ENCODE measurements at places on chromosomes 12 and 14.

- DNase-seq: no peak
These were observed 56.4 kb downstream of the PITPNM2 start for GRCh38 chr12:123094349-123095077.

DNA sequence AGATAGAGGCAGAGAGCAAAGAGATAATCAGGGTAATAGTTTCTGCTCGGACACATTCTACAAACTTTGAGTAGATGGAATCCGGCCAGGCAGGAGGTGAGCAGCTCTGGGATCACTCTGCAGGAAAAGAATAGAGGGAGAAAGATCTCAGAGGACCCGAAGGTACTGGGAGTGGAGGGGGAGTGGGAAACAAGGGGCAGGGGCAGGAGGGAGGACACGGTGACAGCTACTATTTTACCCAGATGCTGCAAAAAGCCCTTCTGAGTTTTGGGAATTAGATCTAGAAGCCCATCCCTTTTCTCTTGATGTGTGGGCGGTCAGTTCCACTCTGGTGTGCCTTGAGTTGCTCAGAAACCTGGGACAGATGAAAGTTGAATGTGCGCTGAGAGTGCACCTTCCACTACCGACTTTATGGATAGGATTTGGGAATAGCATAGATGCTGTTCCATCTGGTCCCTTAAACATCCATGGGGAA is 556 bp downstream of the GPRC5A start:
- DNase-seq: no peak

DNA sequence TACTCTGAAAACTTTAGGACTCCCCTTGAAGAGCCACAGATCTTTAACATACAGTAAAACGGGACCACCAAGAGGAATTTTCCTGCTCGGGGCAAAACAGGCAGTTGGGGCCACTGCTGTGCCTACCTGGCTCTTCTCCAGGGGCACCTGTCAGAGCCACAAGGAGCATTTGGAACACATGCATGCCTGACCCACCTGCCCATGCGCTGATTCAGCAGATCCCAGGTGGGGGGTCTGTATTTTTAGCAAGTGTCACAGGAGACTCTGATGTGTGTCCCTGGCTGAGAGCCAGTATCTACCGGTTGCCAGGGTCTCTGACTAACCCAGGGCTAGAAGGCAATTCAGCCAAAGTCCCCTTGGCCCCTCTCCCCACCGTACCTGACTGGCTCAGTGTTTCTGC is 6.5 kb downstream of the CTDSP2 start:
- DNase-seq: no peak

DNA sequence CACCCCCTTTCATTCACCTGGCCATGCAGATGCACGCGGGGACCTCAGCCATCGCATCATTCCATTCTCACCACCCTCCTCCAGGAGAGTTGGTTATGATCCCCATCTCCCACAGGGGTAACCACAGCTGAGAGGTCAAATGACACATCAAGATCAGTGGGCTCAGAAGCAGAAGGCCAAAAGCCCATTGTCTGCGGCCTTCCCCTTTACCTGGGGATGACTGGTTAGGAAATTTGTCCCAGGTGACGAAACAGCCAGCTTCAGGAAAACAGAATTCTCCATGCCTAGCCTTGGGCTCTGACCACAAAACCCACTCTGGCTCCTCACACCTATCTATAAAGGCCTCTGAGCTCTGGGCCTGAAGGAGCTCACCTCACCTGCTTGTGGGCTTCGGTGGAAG is 36.1 kb downstream of the ZFP36L1 start:
- DNase-seq: no peak

- DNase-seq: peak; percentile 51
These were observed 4.5 kb downstream of the DHRS2 start for GRCh38 chr14:23640524-23641141.

DNA sequence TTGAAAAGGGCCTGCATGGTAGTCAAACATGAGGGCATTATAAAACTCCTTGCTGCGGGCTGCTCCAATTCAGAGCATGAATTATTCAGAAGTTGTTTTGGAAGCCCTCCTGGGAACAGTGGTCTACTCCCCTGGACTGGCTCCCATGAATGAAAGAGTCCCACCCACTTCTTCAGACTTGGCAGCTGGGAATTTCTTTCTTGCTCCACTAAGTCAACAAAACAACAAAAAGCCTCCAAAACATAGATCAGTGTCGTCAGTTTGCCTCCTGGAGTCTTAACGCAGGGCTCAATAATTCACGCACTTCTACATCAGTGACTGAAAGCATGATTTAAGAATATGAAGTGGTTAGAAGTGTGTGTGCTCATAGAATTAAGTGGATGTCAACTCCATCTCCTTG is 37.9 kb downstream of the AKAP6 start:
- peak; percentile 62 for DNase-seq

DNA sequence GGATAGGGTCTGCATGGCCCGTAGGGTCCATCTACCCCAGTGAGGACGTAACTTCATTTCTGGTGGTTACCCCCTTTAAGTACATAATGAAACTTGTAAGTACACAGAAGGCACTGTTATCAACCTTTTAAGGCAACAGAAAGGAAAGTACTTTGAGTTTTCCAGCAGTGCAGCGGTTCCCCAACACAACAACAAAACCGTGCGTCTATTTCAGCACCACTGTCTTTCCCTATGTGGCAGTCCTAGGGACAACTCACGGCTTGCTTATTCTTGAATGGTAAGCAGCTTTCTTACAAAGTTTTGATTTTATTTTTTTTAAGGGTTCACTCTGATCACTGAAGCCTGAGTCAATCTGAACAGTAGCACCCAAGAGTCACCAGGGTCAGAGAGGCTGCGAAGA is 46.3 kb downstream of the FOXN3 start:
- no peak for DNase-seq

DNA sequence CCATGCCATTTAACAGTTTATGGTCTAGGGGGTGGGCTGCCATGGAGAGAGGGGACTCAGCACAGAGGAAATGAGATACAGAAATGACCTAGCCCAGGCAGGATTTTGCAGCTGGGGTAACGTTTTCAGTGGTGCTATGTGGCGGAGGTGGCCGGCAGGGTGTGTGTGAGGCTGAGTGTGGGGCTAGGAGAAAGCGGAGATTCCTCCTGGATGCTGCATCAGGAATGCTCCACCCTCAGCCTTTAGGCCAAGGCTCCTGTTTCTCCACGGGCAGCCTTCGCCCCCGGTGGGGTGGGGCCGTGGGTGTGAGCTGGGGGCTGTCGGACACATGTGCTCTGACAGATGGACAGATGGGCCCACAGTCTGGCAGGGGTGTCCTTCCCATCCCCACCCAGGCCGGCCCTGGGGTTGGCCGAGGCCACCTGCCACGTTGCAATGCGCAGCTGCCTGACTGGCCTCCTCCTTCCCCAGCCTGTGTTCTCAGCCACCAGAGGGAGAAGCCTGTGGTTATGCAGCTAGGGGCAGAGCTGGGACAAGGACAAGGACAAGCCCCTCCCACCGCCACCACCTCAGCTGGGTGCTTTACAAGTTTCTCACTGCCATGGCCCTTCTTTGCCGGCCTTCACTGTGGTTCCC is 44.3 kb downstream of the TEAD4 start:
- no peak for DNase-seq

DNA sequence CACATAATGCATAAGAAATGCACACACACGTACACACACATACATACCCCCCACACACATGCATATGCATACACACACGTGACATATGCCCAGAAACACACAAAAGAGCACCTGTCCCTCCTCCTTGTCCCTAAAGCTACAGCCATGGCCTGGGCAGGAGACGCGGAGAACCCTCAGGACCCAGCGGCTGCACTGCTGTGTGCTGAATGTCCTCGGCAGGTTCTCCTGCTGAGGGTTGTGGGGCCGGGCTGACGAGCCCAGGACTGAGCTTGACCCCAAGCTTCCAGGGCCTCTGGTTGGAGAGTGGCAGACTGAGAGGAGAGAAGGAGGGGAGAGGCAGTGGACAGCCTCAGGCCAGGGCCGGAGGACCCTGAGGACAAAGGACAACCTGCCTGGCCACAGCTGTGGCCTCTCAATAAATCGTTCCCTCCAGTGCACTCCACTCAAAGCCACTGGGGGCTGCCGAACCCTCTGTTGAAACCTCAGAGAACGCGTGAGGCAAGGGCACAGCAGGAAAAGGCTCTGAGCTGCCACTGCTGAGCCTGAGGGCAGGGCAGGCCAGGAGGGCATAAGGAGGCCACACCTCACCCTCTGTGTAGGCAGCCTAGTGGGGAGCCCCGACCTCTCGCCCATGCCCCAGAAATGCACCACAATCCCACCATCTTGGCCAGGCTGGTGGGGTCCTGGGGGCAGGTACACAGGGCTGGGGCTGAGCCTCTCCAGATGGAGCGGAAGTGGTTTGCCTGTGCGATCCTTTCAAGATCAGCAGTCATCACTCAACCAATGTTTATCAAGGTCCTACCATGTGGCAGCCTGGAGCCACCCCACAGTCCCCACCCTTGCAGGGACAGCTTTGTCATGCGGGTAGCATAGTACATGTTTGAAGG is 3.1 kb downstream of the CACNA2D4 start:
- no peak for DNase-seq

GRCh38 chr12:83106873-83107272 is 420.2 kb downstream of the TMTC2 start:
- no peak for DNase-seq

- peak; percentile 79 for DNase-seq
These were observed 167.3 kb downstream of the DACT1 start for GRCh38 chr14:58805057-58805456.

GRCh38 chr12:95390192-95390591 is 83.8 kb upstream of the METAP2 start:
- DNase-seq: no peak

DNA sequence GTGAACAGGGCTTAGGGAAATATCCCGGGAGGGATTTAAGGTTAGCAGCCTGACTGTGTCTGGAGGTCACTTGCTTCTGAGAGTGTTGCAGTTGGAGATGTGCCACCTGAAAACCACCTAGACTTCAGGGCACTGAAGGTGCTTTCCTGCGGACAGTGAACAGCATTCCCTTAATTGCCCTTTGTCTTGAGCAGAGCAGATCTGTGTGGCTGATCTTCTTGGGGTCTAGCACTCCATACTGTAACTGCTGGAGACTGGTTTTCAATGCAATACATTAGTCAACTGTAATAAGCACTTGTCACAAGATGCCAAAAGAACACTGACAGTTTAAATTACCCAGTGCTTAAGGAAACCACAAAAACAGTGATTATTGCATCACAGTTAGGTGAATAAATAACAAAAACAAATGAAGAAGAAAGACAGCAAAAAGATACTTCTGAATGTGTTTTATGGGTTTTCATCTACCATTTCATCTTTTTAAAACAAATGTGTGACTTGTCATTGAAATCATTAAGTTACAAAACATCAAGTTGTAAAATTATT is 111.8 kb downstream of the PRIMA1 start:
- DNase-seq: no peak

- no peak for DNase-seq
These were observed 572 bp upstream of the RASSF8 start for GRCh38 chr12:25957793-25958427.

DNA sequence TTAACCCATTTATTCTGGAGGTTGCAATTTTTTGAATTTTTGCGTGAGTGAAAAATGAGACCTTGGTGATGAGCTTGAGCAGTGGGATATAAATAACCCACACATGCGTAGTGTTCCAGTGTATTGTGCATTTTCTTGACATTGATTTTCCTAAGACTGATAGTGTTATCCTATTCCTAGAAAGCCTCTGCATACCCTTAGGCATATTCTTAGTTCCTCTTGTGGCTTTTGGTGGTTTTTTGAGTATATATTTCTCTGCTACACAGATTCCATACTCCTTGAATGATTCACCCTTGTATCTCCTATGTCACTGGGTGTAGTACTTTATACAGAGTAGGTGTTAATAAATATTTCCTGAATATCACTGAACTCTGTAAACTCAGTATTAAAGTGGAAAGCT is 363.4 kb upstream of the PDE3A start:
- DNase-seq: no peak

- DNase-seq: no peak
These were observed 127.7 kb upstream of the SLCO1C1 start for GRCh38 chr12:20567413-20567812.

DNA sequence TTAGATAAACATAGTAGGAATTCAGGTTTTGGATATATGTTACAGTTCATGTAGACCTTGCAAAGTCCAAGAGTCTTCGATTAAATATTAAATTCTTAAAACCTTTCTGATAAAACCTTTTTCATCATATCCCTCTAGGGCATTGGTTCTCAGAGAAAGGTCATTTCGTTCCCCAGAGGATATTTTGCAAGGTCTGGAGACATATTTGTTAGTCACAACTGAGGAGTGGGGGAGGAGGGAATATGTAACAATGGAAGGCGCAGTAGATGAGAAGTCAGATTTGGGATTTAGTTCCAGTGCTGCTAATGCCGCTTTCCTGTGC is 5.3 kb downstream of the TMEM253 start:
- DNase-seq: no peak

DNA sequence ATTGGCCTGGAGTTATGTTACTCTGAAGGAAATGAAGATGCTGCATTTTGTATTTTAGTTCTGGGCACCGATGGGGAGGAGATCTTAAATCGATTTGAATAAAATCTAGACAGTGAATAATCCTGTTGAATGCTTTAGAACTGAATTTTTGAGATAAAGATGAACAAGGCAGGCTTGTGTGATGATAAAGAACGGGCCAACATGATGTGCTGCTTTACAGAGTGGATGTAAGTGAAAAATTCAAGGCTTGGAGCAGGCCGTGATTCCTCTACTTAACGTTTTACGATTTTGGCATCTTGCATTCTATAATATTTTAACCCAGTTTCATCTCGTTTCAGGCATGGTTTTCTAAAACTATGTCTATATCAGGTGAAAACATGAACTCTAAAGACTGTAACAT is 23.5 kb upstream of the BHLHE41 start:
- DNase-seq: no peak

- no peak for DNase-seq
These were observed 6.1 kb downstream of the CARMIL3 start for GRCh38 chr14:24057867-24058259.

DNA sequence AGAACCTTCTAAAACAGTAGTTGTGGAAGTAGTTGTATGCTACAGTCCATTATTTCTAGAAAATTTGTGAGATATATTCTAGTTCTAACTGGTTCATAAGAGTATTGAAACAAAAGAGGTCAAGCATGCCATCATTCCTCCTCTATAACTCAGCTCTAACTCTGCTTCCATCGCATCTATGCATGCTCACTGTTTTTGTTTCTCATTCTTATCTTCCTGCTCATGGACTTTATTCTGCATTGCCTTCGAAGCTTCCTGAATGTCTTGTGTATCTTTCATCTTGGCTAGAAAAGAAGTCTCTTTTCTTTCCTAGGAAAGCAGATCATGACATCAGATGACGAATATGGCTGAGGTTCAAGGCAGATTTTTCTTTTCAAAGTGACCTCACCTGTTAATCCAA is 402 bp downstream of the LMNTD1 start:
- no peak for DNase-seq

DNA sequence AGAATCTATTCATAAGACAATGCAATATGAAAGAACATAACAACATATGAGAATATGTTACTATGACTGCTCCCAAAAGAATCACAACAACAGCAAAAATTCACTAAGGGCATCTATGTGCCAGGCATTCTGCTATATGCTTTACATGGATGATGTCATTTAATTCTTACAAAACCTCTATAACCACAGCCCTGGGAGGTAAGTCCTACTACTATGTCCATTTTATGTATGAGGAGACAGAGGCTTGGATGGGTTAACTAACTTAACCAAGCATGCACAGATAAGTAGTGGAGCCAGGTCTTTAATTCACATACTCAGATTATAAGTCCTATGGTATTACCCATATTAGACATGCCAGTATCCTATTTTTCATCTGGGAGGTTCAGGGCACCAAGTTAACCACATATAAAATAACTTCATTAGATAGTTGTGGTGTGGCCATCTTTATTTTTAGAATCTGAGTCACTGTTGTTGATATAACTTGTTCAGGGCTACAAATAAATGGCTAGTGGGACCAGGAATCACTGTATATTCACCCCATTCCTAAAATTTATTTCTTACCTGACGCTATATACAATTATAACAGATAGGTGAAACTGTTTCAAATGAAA is 33.2 kb upstream of the RAD51AP1 start:
- DNase-seq: no peak

All from NCI-H187 treated with DMSO at 0.1 percent for 48 hours (cell line).